ENCODE measurements at places on chromosomes 16 and 17.

- no peak for DNase-seq
Measured at GRCh38 chr17:14202388-14203166, 34.1 kb downstream of the CDRT15 start.

DNA sequence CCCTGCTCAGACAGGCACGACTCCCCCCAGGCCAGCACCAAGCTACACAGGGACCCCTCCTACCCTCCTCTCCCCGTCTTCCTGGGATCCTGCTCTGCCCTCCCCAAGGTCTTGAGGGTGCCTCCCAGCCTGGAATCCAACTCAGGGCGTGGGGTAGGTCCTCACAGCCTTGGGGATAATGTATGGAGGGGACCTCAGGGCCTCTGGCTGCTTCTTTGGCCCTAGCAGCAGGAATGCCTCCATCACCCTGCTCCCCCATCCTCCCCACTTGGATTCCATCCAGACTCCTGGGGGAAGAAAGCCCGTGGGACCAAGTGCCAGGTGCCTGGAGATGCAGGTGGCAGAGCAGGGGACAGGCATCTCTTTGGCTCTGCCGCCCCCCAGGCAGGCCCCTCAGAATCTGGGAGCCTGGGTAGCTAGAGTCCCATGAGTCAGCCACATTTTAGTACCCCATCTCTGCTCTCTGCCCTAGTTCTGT, 10.7 kb upstream of the STAC2 start:
- no peak for DNase-seq

- no peak for DNase-seq
Measured at GRCh38 chr16:13552062-13552959, 367.6 kb upstream of the ERCC4 start.

- no peak for DNase-seq
Measured at GRCh38 chr17:2191227-2191626, 112.4 kb downstream of the SMG6 start.

GRCh38 chr16:8959921-8960787, 3.6 kb downstream of the USP7 start:
- DNase-seq = no peak

DNA sequence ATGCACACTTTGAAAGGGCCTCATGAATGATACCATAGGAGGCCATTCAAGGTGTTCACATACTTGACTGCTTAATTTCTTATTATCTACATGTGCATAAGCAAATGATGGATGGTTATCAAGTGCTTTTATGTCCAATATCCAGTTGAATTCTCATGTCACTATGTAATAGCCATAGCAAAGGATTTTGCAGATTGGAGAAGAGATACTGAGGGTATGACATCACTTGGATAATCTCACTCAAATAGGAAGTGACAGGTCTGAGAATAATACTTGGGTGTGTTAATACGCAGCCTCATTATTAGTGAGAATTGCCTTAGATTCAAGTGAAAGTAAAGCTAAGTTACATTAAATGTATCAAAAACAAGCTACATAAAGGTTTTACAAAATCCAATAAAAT, 1208.6 kb downstream of the CDH11 start:
- DNase-seq = no peak

DNA sequence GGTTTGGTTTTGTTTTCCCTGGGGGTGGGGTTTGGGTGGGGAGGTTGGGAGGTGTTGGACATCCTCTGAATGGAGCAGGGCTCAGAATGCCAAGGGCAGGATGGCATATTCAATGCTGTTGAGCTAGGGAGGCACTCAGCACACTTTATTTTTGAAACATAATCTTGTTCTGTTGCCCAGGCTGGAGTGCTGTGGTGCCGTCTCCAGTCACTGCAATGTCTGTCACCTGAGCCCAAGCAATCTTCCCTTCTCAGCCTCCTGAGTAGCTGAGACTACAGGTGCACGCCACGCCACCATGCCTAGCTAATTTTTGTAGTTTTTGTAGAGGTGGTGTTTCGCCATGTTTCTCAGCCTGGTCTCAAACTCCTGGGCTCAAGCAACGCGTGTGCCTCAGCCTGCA, 186.1 kb downstream of the RPTOR start:
- DNase-seq = no peak

DNA sequence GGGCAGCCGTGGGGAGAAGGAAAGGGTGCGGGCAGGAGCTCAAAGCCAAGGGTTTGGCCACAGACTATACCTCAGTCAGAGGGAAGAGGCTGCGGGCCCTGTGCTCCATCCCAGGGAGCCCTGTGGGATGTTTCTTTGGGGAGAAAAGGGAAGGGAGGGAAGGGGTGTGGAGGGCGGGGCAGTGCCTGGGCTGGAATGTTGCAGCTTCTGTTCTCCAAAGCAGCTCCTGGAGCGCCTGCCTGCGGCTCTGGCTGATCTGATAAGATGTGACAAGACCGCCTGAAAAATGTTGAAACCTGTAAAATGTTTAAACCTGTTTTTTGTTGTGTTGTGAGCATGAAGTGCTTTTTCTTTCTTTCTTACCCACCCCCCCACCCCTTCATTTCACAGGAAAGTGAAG, 32.8 kb downstream of the WNT3 start:
- DNase-seq = no peak
